ENCODE measurements at places on chromosomes 2 and 18.
A peak's percentile ranks its signal among the peaks of the same experiment; 100 is the strongest.

DNA sequence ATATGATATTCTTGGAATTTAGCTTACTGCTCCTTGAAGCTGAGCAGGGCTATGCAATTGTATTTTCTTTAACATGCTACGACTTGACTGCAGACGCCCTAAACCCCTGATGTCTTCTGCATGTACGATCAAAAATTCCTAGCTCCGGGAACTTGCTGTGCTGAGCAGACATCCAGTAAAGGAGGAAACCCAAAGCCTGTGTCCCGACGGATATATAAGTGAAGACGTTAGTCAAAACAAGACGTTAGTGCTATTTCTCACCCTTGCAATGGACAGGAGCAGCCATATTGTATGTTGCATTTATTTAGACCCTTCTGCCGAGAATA, 51.5 kb downstream of the SETBP1 start:
- DNase-seq = no peak

- DNase-seq = no peak
Observed at GRCh38 chr2:149218497-149218896, 111.9 kb upstream of the LYPD6 start.

GRCh38 chr2:186526281-186526680, 40.2 kb downstream of the ZC3H15 start:
- no peak for DNase-seq

GRCh38 chr18:61893309-61893970, 633 bp upstream of the RNF152 start:
- no peak for DNase-seq

DNA sequence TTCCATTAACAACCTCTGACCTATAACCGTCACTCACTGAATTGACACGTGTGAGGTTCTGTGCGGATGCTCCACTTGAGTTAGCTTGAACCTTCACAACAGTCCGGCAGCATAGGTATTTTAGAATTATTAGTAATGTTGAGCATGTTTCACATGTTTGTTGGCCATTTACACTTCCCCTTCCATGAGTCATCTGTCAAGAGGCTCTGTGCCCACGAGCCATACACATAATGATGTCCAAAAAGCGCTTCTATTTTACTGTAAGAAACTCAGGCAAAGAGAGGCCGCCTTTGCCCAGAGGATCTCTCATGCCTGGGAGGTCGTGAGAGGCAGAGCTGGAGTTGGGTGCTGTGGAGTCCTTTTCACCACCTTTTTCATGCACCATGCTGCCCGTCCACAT, 28.9 kb upstream of the TMEM214 start:
- DNase-seq = no peak

- no peak for DNase-seq
Observed at GRCh38 chr18:31884020-31884419, 58.9 kb downstream of the TRAPPC8 start.

- DNase-seq = no peak
Observed at GRCh38 chr2:171655586-171655985, 31.7 kb upstream of the DYNC1I2 start.

DNA sequence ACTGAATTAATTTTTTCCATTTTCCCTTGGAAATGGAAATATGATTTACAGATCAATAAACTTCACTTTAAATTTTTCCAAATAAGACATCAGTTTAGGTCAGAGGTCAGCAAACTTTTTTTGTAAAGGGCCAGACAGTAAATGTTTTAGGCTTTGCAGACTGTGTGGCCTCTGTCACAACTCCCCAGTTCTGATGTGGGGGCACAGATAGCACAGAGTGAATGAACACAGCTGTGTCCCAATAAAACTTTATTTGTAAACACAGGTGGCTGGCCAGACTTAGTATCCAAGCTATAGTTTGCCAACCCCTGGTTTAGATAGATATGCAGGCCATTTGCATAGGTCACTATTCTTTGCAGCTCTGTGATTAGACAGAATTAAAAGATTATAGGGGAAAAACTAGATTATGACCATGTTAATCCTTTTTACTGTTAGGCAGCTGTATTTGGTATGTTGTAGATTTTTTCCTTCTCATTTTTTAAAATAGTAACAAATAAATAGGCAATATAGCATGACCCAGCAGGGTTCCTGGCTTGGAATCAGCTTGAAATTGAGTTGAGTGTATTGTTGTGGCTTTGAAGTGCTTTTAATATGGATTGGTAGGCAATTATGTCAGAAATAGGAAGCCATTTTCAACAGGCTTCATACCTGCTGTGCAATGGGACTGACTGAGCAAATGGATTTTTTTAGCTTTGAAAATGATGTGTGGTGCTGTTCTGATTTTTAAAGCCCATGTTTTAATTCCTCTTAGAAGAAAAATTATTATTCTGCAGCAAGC, 59.7 kb downstream of the WDSUB1 start:
- DNase-seq = no peak

DNA sequence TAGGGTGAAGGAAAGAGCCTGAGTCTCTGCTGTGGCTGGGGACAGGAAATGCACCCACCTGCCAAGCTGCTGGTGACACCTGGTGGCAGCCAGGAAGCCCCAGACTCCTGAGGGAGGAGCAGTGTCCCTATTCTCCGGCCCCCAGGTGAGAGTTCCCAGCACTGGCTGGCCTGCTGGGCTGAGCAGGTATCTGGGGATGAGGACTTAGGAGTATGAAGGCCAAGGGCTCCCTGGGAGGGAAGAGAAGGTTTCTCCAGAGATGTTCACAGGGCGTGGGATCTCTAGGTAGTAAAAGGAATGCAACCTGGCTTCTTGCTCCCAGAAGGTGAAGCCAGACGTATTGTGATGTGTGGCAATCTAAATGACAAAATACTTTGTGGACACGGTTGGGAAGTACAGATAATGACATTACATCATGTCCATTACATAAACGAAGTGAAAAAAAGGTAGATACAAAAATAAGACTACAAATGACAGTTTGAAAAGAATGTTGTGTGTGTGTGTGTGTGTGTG, 75.8 kb upstream of the SLC1A4 start:
- no peak for DNase-seq

GRCh38 chr2:237026981-237027711, 58.5 kb upstream of the COPS8 start:
- peak; percentile 38 for DNase-seq

DNA sequence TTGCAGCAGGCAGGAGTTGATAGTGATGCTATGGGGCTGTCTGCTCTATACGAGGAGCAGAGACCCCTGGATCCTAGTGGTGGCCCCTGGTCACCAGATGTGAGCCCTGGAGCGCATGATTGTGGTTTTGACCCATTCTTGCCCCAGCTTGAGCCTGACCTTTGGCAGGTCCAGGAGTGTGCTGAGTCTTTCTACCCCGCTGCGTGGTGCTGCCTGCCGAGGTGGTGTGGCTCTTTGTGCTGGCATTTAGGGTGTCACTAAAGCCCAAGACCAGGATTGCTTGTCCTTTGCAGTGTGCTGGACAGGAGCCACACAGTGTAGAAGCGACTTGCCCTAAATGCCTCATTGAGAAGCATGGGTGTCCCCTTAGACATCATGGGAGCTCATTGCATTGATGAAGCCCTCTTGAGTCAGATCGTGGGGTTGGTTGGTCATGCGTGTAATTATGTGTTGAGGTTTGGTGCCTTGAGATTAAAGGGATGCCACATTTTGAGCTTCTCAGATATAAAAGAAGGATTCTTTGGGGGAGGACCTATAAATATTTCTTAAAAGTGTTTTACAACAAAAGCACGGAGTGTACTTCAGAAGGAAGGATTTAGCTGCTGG, 88.3 kb downstream of the AGAP1 start:
- DNase-seq = no peak

DNA sequence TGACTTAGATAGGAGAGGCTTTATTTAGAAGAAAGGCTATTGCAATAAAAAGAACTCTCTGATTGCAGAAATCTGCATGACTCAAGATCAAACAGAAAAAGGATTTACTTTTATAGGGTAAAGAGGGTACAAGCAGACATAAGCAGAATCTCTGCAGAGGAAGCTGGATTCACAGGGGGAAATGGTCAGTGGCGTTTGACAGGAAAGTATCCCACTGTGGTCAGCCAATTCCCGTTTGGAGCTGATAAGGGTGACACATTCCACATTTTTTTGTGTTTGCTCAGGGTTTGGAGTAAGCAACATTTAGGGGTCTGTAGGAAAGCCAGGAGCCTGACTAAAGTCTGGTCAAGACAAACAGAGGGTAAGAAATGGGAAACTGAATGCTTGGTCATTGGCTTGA, 23.9 kb upstream of the SCYGR5 start:
- no peak for DNase-seq

DNA sequence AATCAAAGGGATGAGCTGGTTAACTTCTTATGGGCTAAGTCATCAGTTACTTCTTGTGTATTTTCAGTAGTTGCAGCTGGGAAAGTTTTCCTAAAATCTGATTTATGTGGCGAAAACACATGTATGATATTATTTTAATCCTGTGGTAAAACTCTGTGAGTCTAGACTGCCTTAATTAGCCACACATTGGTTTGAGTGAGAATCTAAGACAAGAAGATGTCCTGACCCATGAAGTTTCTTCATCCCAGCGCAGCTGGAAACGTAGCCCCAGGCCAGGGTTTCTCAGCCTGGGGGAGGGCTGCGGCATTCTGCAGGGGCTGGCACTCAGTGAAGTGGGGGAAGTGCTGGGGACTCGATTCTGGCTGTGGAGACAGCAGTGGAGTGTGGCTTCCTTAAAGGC, 44.7 kb upstream of the INHBB start:
- DNase-seq = no peak

DNA sequence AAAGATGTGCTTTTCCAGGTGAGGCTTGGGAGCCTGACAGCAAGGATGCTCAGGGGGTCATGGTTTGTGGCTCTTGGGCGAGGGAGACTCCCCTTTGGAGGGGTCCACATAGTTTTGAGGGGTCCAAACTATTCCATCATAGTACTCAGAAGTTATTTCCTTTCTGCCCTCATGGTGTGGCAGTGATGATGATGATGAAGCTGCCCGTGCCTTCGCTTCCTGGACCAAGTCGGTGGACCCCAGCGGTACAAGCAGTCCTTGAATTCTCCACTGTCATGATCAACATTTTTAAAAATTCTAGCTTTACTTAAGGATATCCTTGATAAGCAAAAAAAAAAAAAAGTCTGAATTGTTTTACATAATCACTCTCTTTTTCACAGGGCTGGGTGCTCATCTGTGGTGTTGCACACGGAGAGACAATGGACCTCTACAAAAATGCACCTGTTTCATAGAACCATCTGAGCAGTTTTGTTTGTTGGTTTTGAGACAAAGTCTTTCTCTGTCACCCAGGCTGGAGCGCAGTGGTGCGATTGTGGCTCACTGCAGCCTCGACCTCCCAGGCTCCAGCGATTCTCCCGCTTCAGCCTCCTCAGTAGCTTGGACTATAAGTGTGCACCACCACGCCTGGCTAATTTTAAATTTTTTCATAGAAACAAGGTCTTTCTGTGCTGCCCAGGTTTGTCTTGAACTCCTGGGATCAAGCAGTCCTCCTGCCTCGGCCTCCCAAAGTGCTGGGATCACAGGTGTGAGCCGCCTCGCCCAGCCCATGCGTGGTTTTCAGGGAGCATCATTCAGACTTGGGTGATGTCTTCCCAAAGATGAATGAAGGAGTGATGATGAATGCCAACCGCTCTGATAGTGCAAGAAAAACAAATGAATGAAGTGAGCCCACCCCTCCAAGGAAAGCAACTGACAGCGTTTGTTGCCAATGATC, 271.4 kb upstream of the HDAC4 start:
- DNase-seq = no peak

Data from HFF-Myc (cell line).